ENCODE measurements at places on chromosomes 3 and 15. TPM values are rescaled to one million over a fixed set of nuclear protein-coding genes. Genes with fewer than 3 reads are reported as not detected.

The NXPE3 gene
- total RNA-seq = 5.0 TPM

The RNU6-1 gene
- total RNA-seq = not detected

The RRP9 gene
- 26.5 TPM for total RNA-seq

The NISCH gene
- 46.6 TPM for total RNA-seq

The C2CD4A gene
- total RNA-seq = 1.3 TPM

The GASK1A gene
- not detected for total RNA-seq

The RBP2 gene
- total RNA-seq = not detected

The TGM4 gene
- total RNA-seq = not detected

The FOXL2 gene
- not detected for total RNA-seq

The CACNA2D2 gene
- total RNA-seq = 0.06 TPM

The CCR1 gene
- not detected for total RNA-seq

The FOXP1 gene
- total RNA-seq = 27.7 TPM

The ISL2 gene
- under 0.01 TPM for total RNA-seq

The MCF2L2 gene
- 1.8 TPM for total RNA-seq

The MTHFS gene
- 9.2 TPM for total RNA-seq

The ZBBX gene
- total RNA-seq = 0.13 TPM

The CKMT1A gene
- total RNA-seq = not detected

The LRRC2 gene
- total RNA-seq = under 0.01 TPM

The SOX14 gene
- total RNA-seq = not detected

The HACL1 gene
- total RNA-seq = 32.8 TPM

The P2RY12 gene
- total RNA-seq = not detected

The HYKK gene
- total RNA-seq = 1.3 TPM

The AHSG gene
- total RNA-seq = not detected

The CMTM6 gene
- 85.8 TPM for total RNA-seq

The CHAC1 gene
- 3.5 TPM for total RNA-seq

The SV2B gene
- 0.65 TPM for total RNA-seq

The EMC7 gene
- 25.3 TPM for total RNA-seq

The PAQR9 gene
- total RNA-seq = not detected

The ANKRD63 gene
- not detected for total RNA-seq

The CCDC80 gene
- total RNA-seq = 53.7 TPM
